ENCODE measurements at places on chromosomes 6 and 20. TPM values are rescaled to one million over a fixed set of nuclear protein-coding genes. Genes with fewer than 3 reads are reported as not detected.

- DNase-seq, result no peak
Observed at GRCh38 chr6:14128012-14128411, 10.4 kb downstream of the CD83 start.

DNA sequence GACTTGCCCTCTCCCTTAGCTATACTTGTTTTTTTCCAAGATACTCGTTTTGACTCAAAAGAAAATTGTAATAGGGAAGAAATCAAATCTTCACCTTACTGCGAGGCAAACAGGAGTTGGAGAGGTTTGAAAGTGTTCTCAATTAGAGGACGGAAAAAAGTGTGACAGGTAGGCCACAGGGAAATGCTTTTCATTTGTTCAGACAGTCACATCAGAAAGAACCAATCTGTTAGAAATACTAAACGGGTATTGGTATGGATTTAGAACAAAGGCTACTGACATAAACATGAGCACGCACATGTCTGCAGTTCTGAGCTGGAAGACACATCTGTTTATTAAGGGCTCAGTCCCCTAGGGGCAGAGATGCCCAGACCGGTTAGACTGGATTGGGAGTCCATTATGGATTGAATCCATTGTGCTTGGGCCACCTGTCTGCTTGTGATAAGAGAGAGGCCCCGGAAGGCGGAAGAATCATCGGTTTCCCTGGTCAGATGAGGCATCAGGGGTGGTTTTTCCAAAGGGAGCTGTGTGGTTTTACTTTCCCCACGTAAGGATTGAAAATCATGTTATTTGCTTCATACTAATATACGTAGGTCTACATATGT, 220.9 kb upstream of the MYLIP start:
- DNase-seq, result no peak

- DNase-seq, result no peak
Observed at GRCh38 chr6:142918339-142919042, 26.5 kb downstream of the HIVEP2 start.

The BPIFB2 gene
- polyA plus RNA-seq, result not detected

DNA sequence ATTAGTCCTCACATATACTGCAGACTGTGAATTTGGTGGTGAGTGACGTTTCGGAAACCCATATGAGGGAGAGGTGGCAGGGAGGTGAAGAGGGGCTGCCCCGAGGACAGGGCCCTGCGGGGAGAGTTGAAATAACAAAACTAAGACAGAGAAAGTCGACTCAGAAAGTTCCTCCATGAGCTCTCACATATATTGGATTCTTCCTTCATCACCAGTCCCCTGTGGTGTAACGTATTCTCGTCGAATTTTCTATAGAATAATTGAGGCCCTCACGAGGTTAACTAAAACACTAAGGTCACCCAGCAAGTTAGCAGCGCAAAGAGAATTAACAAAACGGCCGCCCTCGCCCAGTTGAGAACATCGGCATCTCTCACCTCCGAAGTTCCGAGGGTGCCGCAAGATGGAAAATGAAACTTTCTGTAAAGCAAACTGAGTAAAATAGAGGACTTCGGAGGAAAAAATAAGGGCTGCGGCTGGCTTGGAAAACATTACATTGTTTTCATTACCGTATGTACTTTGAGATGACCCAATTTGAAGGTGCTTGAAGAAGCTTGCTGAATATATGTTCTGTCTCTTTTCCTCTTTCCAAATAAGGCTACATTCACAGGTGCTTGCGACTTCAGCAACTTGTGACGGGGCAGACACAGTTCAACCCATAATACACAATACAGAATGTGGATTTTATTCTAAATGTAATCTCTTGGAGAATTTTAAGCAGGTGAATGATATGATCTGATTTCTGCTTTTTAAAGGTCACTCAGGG, 490.9 kb upstream of the JARID2 start:
- no peak for DNase-seq

DNA sequence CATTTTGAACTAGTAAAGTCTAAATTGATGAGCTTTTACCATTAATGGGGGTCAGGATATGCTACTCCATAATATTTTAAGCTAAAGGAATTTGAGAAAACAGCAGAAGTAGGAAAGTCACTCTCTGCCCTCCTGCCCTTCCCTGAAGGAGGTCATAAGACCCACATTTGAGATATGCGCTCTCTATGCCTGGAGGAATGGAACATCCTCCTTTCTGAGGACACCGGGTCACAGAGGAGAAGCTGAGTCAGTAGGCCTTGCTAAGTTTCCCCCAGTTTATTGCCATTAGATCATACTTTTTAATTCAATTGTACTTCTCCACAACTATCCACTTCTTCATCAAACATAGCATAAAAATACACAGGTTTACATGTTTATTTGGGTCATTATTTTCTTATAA, 40.3 kb downstream of the AKAP7 start:
- no peak for DNase-seq

The LY6G6D gene
- 0.47 TPM for polyA plus RNA-seq

The SKIC2 gene
- polyA plus RNA-seq, result 27.0 TPM

DNA sequence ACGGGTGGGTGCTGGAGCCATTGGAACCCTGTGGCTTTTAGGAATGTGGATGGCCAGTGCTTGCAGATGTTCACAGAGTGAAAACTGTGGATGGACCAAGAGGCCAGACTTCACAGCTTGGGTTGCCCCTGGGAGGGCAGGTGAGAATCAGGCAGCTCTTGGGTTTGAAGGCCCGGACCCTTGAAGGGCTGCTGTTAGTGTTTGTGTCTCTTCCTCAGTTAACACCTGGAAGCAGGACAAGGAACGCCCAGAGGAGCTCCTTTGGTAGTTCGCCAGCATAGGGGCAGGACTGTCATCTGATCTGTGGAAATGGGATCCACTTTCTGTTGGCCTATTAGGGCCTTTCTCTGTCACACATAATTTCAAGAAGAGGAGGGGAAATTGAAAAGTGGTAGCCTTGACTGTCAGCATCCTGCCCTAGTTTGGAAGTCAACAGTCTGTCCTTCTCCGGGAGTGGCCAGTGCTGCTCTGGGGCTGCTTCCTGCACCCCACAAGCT, 43.6 kb downstream of the RIOK1 start:
- DNase-seq, result no peak

The TOX2 gene
- 2.3 TPM for polyA plus RNA-seq

GRCh38 chr6:44002067-44002592, 125.1 kb downstream of the MRPL14 start:
- DNase-seq, result no peak

The HAO1 gene
- polyA plus RNA-seq, result not detected

GRCh38 chr6:168130697-168131371, 51.8 kb upstream of the FRMD1 start:
- no peak for DNase-seq

GRCh38 chr6:91982559-91982958, 1395.7 kb upstream of the MAP3K7 start:
- no peak for DNase-seq

DNA sequence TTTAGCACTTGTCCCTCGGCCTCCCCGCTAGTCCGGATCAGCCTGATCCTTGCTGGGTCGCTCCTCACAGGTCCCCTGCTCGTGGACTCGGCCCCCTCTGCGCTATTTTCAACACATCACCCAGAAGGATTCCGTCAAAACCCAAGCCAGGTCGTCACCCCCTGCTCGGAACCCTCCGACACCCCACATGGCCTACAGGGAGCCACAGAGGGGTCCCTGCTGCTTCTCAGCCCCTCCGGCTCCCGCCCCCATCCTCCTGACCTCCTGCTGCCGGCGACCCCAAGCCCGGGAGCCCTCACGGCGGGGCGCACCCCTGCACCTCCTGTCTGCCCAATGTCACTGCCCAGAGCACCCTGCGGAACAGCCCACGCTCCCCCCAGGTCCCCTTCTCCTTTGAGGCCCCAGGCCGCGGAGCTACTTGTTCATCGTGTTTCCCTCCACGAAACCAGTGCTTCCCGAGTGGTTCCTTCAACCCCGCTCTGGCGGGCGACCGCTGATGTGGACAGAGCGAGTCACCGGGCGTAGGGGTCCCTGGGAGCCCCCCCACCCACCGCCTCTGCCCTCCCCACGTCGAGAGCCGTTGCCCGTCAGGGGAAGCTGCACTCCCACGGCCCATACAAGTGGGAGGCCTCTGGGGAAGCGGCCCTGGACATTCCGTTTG, 638 bp upstream of the MYL9 start:
- no peak for DNase-seq

DNA sequence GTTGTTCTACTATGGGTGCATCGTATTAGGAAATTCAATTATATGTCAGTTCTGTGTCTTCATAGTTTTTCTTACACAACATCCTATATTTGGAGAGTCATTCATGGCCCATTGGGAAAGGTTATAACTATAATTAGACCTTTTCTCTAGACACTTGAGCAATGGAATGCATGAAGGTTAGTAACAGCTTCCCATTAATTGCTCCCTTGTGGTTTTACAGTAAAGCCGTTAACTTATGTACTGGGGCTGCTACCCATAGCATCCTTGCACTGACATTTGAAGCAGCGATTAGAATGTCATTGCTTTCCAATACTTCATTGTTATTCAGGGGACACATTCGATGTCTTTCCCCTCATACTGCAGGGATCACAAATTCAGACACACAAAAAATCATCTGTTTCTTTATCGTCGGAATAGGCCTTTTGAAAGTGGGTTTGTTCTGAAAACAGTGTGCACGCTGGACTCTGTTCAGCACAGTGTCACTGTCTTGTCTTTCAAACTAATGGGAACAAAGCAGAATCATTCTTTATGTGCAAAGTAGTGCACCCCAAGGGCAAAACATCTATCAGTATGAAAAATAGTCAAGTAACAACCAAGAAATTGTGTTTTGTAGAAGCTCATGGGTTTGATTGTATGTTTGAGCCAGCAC, 634.3 kb upstream of the MAP3K7 start:
- no peak for DNase-seq

The C20orf141 gene
- polyA plus RNA-seq, result not detected

- DNase-seq, result no peak
Observed at GRCh38 chr6:107185391-107185970, 70.2 kb upstream of the BEND3 start.

- no peak for DNase-seq
Observed at GRCh38 chr20:38932457-38933120, 6.4 kb downstream of the FAM83D start.

- DNase-seq, result no peak
Observed at GRCh38 chr6:156344491-156344890, 432.7 kb upstream of the ARID1B start.

DNA sequence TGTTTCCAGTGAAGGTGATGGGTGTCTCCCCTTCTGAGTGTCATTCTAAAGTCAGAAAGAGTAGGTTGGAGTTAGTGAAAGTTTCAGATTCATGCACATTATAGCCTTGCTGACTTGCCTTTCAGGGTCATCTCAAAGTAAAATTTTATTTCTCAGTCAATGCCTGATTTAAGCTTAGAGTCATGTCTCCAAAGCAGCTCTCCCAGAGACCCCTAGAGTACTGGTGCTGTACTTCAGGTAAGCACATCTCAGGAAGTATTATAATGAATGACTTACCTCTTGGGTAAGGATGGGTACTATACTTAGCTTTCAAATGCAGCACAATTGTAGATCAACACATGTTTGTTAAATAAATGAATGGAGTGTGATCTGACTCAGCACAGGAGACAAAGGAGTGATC, 116.0 kb downstream of the TBX18 start:
- no peak for DNase-seq

- no peak for DNase-seq
Observed at GRCh38 chr20:48667889-48668413, 159.8 kb downstream of the PREX1 start.

DNA sequence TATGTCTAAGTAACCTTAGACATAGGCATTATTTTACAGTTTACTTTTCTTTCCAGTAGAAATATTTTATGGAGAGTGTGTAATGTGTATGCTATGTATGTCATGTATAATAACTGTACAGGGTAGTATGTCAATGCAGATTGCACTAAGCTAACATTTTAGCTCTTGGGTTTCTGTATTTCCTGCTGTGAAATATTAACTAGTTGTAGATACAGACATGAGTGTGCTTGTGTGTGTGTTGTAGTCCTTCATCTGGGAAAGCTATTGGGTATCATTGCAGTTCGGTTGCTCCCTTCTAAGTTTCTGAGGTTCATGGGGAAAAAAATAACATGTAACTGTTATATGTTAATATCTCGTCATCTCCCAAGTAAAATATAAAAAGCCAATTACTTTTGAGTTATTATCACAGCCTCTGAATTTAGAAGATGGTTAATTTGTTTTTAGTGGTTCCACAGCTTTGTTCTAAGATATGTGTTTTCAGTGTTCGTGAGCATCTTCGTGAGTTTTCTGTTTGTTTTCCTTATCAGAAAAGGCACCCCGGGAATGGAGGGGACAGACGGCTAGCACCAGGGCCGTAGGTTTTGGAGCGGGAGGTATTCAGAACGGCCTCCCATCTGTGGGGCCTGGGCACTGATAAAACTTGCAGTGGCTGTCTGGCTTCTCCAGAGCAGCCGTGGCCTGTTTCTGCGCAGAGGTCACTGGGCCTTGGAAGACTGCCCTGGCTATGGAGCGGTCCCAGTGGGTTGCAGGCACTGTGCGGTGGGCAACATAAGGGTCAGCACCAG, 215.0 kb downstream of the ARID1B start:
- no peak for DNase-seq

- DNase-seq, result no peak
Observed at GRCh38 chr20:54231036-54231435, 23.1 kb downstream of the PFDN4 start.

The PROKR2 gene
- not detected for polyA plus RNA-seq

The FLRT3 gene
- 11.1 TPM for polyA plus RNA-seq

- DNase-seq, result no peak
Observed at GRCh38 chr20:56440346-56441007, 27.9 kb upstream of the RTF2 start.

The KIF13A gene
- 34.1 TPM for polyA plus RNA-seq

The OOEP gene
- polyA plus RNA-seq, result not detected

DNA sequence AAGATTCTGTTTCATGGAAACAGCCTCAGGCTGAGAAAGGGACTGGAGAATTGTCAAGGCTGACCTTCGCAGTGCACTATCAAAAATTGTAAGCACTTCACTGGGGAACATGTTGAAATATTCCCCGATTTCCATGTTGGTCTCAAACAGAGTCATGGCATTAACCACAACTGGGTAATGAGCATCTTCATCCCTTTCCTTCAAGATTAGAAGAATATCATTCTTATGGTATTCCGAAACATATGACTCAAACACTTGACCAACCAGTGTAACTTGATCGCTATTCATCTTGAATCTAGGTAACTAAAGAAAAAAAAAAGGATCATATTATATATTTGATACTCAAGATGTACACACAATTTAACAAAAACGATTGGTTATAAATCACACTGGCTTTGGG, 3.5 kb downstream of the MCM9 start:
- DNase-seq, result no peak

DNA sequence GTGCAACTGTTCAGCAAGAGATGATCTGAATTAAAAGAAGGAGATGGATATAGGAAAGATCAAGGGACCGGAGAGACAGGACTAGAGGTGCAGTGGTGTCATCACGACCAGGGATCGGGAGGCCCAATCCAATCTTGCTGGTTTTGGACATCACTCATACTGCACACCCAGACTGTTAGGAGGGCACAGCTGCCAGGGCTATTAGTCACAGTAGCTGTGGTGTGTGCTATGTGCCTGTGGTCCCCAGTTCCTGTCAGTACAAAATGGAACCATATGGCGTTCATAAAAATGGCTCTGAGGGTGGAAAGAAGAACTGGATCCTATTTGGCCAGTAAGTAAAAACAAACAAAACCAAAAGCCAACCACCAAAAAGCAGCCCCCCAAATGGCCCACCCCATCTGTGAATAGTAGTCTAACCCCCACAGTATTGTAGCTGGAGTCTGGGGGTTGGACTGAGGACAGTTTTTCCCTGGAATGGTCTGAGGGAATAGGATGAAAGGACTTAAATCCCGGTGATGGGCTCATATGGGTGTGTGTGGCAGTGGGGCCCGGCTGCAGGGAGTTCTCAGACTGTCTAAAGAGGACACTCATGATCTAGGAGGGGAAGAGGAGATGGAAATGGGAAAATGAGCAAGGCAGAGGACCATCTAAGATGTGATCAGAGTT, 9.3 kb upstream of the NNAT start:
- no peak for DNase-seq
